GF-D8 (cell line): ENCODE measurements at places on chromosomes 7 and 10.

- DNase-seq: no peak
Observed at GRCh38 chr10:8656261-8656660, 601.8 kb downstream of the GATA3 start.

- no peak for DNase-seq
Observed at GRCh38 chr10:123906884-123907652, 15.5 kb upstream of the CPXM2 start.

- no peak for DNase-seq
Observed at GRCh38 chr7:155408651-155409586, 49.0 kb upstream of the EN2 start.

- no peak for DNase-seq
Observed at GRCh38 chr10:128915630-128916029, 551.4 kb upstream of the MGMT start.

GRCh38 chr7:17380736-17381662 is 82.5 kb downstream of the AHR start:
- no peak for DNase-seq

GRCh38 chr10:55852900-55853299 is 508.2 kb downstream of the ZWINT start:
- no peak for DNase-seq

DNA sequence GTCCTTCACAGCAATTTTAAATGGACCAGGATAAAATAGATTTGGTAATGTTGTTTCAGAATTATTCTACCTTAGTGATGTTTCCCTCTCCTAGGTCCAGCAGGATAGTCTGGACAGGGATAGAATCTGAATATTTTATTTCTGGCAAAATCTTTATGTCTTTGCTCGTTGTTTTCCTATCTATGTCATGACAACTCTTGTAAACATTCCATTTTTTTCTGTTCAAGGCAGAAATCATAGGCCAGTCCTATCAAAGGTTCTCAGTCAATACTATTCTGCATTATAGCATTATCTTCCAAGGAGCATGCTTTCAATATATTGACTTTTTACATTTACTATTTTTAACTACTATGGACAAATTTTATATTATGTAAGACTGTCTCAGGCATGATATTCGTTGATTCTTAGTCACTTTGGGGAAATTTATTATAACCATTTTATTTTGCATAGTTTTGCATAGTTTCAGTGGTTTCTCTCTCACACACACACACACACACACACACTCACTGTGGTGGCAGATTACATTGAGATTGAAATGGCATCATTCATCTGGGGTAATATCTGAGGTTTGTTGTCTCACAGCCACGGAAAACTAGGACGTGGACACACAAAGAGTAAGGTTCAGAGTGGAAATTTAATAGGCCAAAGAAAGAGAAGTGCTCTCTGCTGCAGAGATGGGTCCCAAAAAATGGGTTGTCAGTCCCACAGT is 17.2 kb downstream of the TAS2R60 start:
- DNase-seq: no peak
